ENCODE measurements at places on chromosomes 7 and 10. TPM values are rescaled to one million over a fixed set of nuclear protein-coding genes. Genes with fewer than 3 reads are reported as not detected.

DNA sequence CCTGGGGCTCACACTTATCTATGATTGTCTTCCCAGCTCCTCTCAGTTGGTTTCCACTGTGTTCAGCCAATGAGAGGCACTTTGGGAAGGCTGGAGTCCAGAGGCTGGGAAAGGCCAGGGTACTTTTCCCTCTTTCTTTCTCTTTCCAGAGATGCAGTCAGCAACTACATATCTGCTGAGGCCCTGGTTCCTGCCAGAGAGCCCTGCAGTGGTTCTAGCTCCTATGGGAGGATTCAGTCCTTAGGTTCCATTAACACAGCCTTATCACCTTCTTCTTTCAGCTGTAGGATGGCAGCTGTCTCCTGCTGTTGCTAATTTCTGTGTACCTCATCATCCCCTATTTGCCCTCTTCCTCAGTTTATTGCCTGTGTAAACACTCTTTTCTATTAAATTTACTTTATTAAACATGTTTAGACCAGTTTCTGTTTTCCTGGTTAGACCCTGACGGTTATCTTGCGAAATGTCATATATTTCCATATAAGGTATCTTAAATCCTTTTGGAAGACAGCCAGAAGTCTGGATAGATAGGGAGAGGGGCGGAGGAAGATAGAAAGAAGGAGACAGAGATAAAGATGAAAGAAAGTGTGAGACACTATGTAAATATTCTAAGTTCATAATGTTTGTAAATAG, 100.3 kb downstream of the HGF start:
- DNase-seq = no peak

The GSTO2 gene
- 43.3 TPM for polyA plus RNA-seq

The GOLGA7B gene
- 1.6 TPM for polyA plus RNA-seq

DNA sequence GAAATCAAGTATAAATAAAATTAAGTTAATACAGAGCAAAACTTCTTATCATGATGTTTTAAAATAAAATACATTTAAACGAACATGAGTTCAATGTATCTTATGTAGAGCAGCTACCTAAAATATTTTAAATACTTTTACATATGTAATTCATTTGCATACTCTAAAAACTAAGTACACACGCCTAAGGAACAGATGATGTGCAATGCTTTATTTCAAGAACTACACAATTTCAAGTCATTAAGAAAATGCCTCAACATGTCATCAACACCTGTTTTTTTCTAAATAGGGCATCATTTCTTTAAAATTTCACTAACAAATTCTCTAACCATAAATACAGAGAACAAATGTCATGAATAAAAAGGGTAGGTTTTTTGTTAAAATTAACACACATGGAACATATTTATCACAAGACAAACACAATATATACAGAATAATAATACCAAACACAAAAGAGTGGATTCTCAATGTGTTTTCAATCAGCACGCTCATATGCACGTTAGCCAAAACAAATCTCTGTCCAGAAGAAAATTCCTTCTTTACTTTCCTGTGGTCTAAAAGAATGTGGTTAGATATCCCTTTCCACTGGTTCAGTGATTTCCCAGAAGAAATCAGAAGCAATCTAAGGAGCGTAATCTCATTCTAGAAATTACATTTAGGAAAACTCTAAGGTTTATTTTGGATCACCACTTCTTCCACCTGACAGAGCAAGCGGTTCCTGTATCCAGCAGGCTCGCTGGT, 73.0 kb upstream of the PFKP start:
- DNase-seq = no peak

Data from mammary epithelial cell (primary cell).